Stimulated activated CD4-positive, alpha-beta T cell treated with anti-CD3 and anti-CD28 coated beads, Interleukin-12 subunit alpha, Interleukin-12 subunit beta, amount 100 ng/mL, for 24 hours (primary cell): ENCODE measurements at places on chromosomes 5 and 9.

- no peak for DNase-seq
Measured at GRCh38 chr9:124661271-124661670, 109.8 kb downstream of the NR6A1 start.

- no peak for DNase-seq
Measured at GRCh38 chr5:107680799-107681198, 10.1 kb upstream of the EFNA5 start.

DNA sequence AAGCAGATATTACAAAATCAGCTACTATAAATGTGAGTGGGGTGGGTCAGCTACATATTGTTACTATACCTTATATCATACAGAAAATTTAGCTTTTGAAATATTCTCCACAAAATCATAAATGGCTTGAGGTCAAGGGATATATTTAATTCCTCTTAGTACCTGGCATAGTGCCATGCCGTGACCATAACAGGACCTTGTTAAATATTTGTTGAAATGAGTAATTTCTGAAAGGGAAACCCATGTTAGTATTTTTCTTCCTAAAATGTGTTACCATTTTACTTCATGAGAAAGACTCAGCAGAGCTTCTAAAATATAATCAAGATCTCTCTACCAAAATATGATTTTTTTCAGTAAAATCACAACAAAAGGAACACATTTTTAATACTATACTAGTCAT, 14.8 kb downstream of the ATP10B start:
- no peak for DNase-seq

DNA sequence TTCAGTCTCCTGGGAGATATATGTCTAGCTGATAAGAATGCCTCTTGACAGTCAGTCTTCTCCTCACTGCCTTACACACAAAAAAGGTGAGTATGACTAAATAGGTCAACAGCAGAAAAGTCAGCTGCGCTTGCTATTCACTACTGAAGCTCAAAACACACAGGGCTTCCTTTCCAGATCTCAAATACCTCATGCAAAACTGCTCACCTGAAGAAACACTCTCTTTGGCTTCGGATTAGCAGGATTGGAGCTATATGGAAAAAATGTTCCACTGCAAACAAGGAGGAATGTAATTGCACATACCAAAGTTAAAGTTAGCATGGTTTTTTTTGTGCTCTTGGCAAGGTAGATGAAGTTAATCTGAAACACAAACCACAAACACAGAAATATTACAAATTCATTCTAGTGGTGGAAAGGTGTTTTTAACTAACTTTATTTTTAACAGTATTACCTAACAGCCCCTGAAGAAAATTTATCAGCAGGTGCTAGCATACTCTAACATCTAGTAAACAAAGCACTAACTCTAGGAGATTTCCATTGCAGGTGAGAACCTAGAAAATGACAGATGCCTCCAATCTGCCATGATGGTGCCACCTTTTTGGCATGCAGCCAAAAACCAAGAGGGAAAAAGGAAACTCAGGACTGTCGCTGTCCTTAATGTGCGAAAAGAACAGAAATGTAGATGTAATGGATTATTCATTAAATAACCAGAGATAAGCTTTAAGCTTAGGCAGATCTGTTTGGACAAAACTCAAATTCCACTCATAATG, 31.8 kb downstream of the ERMP1 start:
- DNase-seq: no peak

DNA sequence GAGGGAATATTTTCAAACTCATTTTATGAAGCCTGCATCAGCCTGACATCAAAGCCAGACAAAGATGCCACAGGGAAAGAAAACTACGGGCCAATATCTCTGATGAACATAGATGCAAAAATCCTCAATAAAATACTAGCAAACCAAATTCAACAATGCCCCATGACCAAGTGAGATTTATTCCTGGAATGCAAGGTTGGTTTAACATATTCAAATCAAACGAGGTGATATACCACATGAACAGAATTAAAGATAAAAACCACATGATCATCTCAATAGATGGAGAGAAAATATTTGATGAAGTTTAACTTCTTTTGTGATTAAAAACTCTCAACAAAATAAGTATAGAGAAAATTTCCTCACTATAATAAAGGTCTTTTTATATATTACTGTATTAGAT, 792.0 kb upstream of the ZNF608 start:
- DNase-seq: no peak

DNA sequence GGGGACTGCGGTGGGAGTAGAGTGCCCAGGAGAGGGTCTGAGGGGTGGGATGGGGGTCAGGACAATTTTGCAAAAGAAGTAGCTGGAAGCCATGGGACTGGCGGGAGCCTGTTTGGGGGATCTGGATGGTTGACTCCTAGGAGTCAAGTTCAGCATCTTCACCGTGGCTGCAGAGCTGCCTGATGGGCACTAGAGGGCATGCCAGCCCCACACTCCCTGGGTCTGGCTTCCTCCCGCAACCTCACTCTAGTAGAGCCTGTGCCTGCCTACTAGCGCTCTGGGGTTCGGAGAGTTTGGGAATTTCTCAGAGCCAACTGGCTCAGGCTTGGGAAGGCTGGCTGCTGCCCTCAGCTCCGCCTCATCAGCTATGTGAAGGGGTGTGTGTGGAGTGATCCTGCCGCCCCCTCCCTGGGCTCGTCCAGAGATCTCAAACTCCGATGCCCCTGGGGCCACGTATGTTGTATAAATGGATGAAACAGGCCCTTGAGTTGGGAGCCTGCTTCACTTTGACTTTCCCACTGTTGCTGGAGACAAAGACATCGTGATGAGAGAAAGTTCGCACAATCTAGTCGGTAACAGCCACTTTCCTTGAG, 10.8 kb downstream of the TSPAN17 start:
- DNase-seq: peak; percentile 59

GRCh38 chr5:178350361-178351220, 118.0 kb upstream of the PHYKPL start:
- DNase-seq: no peak

- no peak for DNase-seq
Measured at GRCh38 chr5:72760259-72760658, 56.2 kb upstream of the TNPO1 start.

DNA sequence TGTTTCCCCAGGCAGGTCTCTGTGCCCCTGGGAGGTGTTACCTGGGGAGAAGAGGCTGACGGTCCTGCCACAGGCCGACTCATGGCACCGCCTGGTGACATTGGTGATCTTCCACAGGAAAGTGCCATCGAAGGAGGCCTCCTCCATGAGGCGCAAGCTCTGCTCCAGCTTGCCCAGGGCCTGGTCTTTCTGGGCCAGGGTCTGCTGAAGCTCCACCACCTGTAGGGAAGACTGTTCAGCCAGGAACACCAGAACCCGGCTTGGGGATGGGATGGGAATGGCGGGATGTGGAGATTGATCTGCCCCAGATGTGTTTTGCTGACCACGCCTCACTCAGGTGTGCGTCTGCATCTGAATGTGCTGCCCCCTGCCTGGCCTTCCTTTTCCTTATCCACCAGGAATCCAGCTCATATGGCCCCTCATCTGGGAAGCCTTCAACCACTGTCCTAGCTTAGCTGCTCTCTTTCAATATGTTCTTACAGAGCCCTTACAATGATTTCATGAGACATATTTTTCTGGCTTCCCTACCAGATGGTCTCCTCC, 15.2 kb downstream of the TRAF1 start:
- no peak for DNase-seq

- peak; percentile 2 for DNase-seq
Measured at GRCh38 chr5:175059687-175060211, 335.4 kb downstream of the MSX2 start.

- DNase-seq: no peak
Measured at GRCh38 chr5:56311306-56311905, 78.3 kb upstream of the ANKRD55 start.

DNA sequence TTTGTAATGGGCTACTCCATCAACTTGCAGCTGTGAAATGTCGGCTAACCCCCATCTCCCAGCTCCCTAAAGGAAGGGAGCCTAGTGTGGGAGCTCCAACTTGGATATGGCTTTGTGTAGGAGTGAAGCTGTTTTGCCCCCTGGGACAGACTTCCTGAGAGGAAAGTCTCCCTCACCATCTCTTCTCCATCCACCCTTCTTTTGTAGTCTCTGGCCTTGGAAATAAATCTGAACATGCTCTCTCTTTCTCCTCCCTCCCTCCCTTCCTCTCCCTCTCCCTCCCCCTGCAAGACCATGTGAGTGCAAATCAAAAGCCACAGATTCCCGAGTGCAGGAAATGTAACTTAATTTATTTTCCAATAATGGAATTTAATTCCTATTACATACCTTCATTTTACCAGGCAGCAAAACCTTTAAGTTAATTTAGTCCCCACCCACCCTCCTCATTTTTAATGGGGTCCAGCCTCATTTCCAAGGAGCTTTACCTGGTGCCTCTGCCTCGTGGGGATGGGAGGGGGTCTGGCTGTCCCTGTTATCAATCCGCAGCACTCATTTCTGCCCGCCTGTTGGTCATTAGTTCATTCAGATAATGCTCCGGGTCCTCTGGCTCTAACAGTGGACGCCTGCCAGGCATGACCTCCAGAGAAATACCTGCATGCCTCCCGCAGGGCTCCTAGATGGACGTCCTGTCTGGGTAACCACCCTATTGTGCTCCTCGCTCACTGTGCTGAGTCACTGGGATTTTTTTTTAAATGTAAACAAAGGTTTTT, 122.9 kb upstream of the TAF11L2 start:
- DNase-seq: no peak

DNA sequence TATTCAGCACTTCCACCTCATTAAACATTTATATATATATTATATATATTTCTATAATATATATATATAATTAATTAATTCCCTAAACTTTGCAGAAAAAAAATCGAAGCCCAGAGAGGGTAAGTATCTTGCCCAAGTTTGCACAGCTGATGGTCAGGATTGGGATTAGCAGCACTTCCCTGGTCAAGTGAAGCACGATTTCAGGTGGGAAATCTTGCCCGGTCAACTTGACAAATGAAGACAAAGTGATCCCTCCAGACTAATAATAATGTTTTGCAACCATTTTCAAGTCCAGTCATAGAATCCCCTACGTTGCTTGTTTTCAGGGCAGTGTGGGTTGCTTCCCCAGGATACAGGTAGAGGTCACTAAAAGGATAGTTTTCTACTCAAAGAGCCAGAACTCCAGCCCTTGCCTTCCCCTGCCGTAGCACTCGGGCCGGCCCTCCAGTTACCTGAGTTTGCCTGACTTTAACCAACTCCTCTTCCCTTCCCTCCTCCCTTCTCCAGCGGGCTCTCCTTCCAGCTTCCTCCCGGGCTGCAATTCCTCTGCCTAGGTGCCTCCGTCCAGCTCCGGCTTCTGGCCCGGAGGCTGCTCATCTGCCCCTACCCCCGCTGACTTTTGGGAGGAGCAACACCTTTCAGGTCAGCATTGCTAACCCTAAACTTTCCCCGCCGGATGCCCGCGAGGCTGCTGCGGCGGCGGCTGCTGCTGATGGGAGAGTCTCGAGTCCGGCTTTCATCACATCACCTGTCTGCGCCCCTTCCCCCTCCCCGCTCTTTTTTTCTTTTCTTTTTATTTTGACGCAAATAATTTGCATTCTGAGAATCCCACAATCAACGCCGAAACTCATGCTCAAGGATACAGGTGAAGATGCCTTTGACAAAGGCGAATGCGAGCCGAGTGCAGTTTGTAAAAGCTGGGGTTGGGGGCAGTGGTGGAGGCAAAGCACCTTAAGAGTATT, 930 bp downstream of the PRLR start:
- no peak for DNase-seq

DNA sequence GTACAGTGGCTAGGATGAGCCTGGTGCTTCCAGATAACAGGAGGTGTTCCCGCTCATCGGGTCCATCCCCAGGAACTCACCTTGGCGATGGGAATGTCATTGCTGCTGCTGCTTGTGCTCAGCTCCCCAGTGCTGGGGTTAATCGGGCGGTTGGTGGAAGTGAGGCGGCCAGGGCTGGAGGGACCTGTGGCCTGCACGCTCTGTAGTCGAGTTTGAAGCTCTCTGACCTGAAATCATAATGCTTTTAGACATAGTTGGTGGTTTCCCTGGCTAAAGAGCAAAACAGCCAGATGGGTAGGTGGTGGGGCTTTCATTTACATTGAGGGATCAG, 108.5 kb downstream of the DCP2 start:
- DNase-seq: no peak

DNA sequence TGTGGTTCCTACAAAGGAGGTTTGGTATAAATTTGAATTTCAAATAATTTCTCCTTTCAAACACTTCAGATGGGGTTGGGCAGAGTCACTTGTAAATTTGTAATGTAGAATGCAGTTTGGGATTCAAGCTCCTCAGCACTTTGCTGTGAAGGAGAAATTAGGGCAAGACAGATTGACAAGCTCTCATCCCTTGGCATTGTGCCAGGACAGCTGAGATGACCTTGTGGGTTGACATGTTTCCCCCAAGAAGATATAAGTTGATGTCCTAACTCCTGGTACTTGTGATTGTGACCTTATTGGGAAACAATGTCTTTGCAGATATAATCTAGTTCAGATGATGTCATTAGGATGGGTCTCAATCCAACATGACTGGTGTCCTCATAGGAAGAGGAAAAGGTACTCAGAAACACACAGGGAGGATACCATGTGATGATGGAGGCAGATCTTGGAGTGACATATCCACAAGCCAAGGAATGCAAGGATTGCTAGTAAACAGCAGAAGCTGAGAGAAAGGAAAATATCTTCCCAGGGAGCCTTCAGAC, 408.3 kb downstream of the MED10 start:
- DNase-seq: no peak

- DNase-seq: no peak
Measured at GRCh38 chr9:137319739-137320551, 17.9 kb upstream of the NRARP start.

DNA sequence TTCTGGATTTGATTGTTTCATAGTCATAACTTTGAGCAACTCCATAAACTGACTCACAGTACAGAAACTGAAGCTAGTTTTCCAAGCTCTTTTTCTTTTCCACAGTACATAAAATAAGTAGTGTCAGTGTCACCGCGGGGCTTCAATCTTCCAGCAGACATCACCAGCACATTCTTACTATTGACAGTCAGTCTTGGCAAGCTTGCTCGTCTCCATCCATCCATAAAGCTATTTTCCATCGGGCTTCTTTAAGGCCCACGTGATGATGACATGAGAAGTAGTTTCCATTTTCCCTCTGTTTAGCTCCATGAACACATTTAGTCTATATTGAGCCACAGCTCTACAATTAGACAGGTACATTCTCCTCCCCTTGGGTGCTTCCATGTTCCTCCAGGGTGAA, 443.4 kb downstream of the KDM4C start:
- DNase-seq: no peak

GRCh38 chr9:137456061-137456863, 2.9 kb downstream of the NSMF start:
- no peak for DNase-seq

GRCh38 chr9:21015129-21015815, 16.2 kb downstream of the HACD4 start:
- no peak for DNase-seq
